ENCODE measurements at places on chromosomes 7 and 10. TPM values are rescaled to one million over a fixed set of nuclear protein-coding genes. Genes with fewer than 3 reads are reported as not detected.
A peak's percentile ranks its signal among the peaks of the same experiment; 100 is the strongest.

- H3K4me1 ChIP-seq = no peaks in the 10 kb centered on the region
- no peaks in the 10 kb centered on the region for H3K36me3 ChIP-seq
- no peak overlapping the region for H3K4me3 ChIP-seq
- no peak overlapping the region for H3K27ac ChIP-seq
Measured at GRCh38 chr10:98402478-98402877, 12.5 kb downstream of the PYROXD2 start.

The SEPHS1 gene
- total RNA-seq = 633 TPM

The RNF32 gene
- total RNA-seq = 1.2 TPM

The IFIT1B gene
- total RNA-seq = not detected

GRCh38 chr7:84195295-84196060, 889 bp upstream of the SEMA3A start:
- peaks cover 11% of the 10 kb centered on the region for H3K4me1 ChIP-seq
- peak overlapping the region; percentile 79 for H3K4me3 ChIP-seq
- no peaks in the 10 kb centered on the region for H3K36me3 ChIP-seq
- no peaks in the 10 kb centered on the region for H3K27me3 ChIP-seq
- H3K27ac ChIP-seq = no peak overlapping the region
- no peak for DNase-seq

DNA sequence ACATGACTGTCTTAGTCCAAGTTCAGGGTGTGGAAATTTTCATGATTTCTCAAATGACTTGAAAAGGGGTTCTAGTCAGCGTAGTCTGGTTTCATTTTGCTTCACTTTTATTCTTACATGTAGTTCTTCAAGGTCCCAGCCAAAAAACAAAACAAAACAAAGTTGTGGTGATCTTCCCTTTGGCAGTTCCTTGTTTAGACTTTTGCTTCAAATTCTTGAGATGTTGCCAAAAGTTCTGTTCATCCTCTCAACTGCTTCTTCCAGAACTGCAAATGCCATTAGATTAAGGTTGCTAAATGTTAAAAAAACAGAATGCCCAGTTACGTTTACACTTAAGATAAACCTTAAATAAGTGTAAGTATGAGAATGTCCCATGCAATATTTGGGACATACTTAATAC, 370.8 kb upstream of the LRRTM3 start:
- no peak for DNase-seq
- H3K4me3 ChIP-seq = no peak overlapping the region
- no peak overlapping the region for H3K27ac ChIP-seq
- H3K4me1 ChIP-seq = no peaks in the 10 kb centered on the region

The IFIT1 gene
- total RNA-seq = 1.8 TPM

GRCh38 chr7:47755248-47755647, 173.3 kb upstream of the TNS3 start:
- H3K36me3 ChIP-seq = no peaks in the 10 kb centered on the region
- H3K4me1 ChIP-seq = no peaks in the 10 kb centered on the region
- no peak for DNase-seq
- no peak overlapping the region for H3K4me3 ChIP-seq
- no peak overlapping the region for H3K27ac ChIP-seq
- H3K27me3 ChIP-seq = no peaks in the 10 kb centered on the region

Measured in H1 (cell line).